GM04503 (cell line): ENCODE measurements at places on chromosomes 11 and 22.

DNA sequence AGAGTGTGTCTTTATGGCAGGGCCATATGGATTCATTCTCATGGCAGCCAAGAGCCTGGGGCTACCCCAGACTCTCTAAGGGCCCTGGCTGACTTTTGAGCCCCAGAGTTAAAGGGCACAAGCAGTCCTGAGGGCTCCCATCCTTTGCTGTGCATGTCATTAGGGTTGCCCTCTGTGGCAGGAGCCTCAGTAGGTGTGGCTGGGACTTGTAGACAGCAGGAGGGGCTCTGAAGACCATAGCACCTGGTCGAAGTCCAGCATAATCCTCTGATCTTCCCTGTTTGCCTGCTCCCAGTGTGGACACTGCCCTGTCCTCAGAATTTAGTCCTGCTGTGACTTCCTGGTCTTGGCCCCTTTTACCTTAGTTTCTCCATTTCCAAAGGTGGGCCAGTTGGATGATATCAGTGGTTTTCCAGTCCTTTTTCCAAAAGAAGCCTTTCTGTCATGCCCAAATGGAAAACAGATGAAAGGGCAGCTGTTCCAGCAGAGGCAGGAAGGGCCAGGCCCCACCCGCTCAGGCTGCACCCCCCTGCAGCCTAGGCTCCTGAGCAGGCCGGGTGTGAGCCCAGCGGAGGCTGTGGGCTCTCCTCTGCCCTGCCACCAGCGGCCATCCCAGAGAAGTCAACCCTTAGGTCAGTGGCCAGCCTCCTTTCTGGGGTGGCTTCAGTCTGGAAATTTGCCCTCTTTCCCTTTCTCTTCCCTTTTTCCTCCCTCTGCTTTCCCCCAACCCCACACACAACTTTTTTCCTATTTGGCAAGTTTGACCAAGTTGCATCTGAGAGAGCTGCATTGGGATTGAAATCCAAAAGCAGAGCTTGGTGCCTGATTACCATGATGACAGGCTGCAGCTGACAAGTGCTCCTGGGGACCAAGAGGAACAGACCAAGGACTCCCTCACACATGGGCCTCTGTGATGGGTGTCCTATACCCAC, 32.8 kb upstream of the SUSD2 start:
- DNase-seq, result no peak

DNA sequence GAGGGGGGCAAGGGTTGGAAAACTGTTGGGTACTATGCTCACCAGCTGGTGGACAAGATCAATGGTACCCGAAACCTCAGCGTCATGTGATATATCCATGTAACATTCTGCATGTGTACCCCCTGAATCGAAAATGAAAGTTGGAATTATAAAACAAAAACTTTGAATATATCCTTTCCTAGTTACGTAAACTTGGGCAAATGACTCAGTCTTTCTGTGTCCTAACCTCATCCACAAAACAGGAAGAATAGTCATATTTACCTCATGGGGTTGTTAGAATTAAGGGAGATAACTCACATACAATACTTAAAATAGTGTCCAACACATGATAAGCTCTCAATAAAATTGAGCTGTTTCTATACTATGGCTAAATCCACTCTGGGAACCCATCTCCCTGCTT, 620.1 kb upstream of the KIRREL3 start:
- DNase-seq, result no peak

- DNase-seq, result no peak
Measured at GRCh38 chr22:36224245-36224644, 15.1 kb downstream of the APOL2 start.

GRCh38 chr11:44944853-44945235, 5.8 kb downstream of the TP53I11 start:
- DNase-seq, result no peak
